ENCODE measurements at places on chromosomes 3 and 15. TPM values are rescaled to one million over a fixed set of nuclear protein-coding genes. Genes with fewer than 3 reads are reported as not detected.

- DNase-seq = no peak
Measured at GRCh38 chr3:14497321-14497720, 42.8 kb downstream of the GRIP2 start.

- DNase-seq = no peak
Measured at GRCh38 chr15:75924576-75924975, 20.9 kb downstream of the FBXO22 start.

- no peak for DNase-seq
Measured at GRCh38 chr3:82927309-82928253, 1166.1 kb upstream of the GBE1 start.

DNA sequence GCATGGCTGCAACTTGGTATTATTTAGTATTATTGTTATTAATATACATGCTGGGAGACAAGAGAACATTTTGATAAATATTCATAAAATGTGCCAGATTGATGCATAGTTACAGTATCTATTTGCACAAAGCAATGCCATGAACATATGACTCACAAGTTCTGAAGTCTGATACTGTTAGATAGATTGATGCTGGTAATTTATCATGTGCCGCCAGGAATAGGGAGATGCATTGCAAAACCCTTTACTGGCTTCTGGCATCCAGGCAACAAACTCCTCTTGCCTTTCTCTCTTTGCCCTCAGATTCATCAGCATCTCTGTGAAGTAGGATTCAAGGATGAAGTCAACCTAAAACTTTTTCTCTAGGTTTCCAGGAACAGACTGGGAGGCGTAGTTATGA lies 41.0 kb upstream of the SLC25A26 start:
- DNase-seq = no peak

- DNase-seq = no peak
Measured at GRCh38 chr15:80931191-80931590, 58.4 kb downstream of the MESD start.

GRCh38 chr3:70516076-70516475 lies 203.6 kb upstream of the MDFIC2 start:
- no peak for DNase-seq

GRCh38 chr15:84766461-84767035 lies 18.2 kb downstream of the ZNF592 start:
- DNase-seq = no peak

GRCh38 chr15:100658895-100659294 lies 56.5 kb downstream of the ASB7 start:
- DNase-seq = no peak

GRCh38 chr3:186258968-186259367 lies 103.1 kb downstream of the DGKG start:
- no peak for DNase-seq

DNA sequence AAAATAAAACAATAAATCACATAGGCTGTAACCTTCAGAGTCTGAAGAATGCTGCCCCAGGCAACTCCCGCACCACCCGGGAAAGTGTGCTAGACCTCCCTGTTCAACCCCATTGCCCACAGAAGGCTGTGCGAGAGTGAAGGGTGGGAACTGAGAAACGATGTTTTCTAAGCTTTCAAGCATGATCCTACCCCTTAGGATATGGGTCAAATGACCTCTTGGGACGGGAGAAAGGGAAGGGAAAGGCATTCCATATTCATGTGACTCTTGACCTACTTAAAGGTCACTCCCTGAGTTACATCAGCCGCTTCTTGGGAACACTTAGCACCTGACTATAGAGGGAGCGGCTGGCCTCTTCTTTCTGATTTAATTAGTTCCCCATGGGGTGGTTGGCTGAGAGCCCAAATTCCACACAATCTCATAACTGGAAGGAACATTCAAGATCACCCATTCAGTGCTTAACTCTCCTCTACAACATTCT lies 114.7 kb upstream of the SLC24A5 start:
- no peak for DNase-seq

- no peak for DNase-seq
Measured at GRCh38 chr3:156059950-156060501, 60.4 kb upstream of the KCNAB1 start.

ST3GAL6 gene
- 15.1 TPM for polyA plus RNA-seq

CHRNA5 gene
- polyA plus RNA-seq = not detected

CCDC9B gene
- 20.3 TPM for polyA plus RNA-seq

Data from muscle of arm (tissue), 14 donors.